Activated CD4-positive, CD25-positive, alpha-beta regulatory T cell treated with anti-CD3 and anti-CD28 coated beads, Interleukin-2, amount 50 U/mL, for 72 hours (primary cell): ENCODE measurements at places on chromosomes 12 and 14.

DNA sequence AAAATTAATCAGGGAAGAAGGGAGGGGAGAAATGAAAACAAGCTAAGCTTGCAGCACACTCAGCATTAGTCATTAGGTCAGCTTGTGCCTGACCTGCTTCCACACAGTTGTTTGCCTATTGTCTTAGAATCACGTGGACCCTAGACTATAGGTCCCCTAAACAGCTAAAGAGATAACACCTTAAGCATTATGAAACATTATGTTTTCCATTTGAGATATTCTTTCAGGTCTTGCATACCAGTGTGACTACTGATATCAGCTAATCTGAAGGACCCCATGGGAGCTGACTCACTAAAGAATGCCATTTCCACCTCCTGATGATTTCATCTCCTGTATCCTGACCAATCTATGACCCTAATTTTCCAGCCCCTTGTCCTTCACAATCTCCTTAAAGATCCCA lies 154.1 kb upstream of the FUT8 start:
- no peak for DNase-seq

DNA sequence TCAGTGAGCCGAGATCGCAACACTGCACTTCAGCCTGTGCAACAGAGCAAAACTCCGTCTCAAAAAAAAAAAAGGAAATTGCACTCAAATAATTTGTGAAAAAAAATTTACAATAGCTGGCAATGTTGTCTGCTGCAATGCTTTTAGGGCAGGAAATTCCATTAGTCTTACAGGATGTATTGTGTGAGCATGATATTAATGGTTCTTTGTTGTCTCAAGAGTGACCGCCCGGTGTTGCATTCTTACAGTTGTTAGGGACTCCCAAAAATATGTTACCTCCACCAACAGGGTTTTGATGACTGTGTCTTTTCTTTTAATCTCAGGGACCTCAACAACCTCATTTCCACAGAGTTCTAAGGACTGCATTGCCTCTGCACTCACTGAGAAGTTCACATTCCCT lies 44.8 kb downstream of the PZP start:
- no peak for DNase-seq

DNA sequence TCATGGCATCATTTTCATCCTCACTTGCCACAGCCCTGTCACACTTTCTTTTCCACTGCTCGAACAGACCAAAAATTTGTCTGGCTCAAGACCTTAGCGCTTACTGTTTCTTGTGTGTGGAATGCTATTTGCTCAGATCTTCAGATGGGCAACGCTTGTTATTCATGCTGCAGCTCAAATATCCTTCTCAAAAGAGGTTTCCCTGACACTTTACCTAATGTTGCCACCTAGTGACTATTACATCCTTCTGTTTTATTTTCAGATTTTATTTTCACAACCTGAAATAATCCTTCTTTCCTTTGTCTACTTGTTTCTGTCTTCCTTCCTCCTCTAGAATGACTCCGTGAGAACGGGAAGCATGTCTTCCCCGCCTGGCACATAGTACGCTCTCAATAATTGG lies 5.6 kb downstream of the FBXO33 start:
- DNase-seq = no peak

DNA sequence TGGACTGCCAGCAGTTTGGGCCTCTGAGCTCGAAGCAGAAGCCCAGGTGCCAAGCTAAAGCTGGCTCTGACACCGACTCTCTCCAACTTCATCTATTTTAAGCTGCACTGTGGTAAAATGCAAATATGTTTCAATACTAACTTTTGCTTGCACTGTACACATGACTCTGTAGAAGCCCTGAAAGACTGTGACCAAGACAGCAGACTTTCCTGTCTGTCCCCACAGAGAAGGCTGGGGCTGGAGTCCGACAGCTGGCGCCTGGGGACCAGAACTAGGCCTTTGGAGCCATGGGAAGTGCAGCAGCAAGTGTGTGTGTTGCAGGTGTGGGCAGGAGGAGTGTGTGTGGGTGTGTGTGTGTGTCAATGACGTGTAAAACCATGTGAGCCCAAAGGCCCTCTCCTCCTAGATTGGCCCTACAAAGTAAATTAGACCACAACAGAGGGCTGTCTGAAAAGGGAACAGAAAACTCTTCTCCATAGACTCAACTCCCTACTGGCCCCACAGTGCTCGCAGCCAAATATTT lies 16.4 kb upstream of the RAB35 start:
- no peak for DNase-seq

DNA sequence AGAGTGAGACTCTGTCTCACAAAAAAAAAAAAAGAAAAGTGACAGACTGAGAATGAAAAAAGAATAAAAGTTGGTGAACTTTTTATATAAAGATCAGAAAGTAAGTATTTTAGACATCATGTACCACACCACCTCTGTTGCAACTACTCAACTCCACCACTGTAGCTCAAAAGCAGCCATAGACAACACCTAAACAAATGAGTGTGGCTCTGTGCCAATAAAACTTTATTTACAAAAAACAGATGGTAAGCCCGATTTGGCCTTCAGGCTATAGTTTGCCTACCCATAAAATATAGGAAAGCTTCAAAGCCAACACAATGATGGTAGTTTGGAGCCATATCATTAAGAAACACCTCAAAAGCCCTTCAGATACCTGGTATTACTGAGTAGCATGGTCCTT lies 154.5 kb upstream of the FOXN3 start:
- no peak for DNase-seq

- no peak for DNase-seq
Measured at GRCh38 chr12:71152851-71153250, 4.9 kb downstream of the TSPAN8 start.

DNA sequence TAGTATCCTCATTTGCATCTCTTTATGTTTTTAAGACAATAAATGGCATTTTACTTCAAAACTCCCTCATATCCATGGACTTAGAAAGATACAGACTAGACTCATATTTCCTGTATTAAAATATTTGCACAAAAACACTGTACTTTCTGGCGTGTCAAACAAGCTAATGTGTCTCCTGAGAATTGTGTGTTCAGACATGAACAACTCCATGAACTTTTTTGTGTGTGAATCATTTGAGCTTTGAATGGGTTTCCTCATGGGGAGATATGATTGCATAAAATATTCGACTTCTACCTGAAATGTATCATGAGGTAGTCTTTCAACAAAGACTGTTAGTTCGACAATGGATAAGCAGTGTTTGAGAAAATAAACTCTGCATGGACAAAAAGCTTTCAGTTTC lies 58.8 kb downstream of the TMEM30B start:
- no peak for DNase-seq

- DNase-seq = no peak
Measured at GRCh38 chr14:91332986-91333649, 84.5 kb downstream of the CCDC88C start.

DNA sequence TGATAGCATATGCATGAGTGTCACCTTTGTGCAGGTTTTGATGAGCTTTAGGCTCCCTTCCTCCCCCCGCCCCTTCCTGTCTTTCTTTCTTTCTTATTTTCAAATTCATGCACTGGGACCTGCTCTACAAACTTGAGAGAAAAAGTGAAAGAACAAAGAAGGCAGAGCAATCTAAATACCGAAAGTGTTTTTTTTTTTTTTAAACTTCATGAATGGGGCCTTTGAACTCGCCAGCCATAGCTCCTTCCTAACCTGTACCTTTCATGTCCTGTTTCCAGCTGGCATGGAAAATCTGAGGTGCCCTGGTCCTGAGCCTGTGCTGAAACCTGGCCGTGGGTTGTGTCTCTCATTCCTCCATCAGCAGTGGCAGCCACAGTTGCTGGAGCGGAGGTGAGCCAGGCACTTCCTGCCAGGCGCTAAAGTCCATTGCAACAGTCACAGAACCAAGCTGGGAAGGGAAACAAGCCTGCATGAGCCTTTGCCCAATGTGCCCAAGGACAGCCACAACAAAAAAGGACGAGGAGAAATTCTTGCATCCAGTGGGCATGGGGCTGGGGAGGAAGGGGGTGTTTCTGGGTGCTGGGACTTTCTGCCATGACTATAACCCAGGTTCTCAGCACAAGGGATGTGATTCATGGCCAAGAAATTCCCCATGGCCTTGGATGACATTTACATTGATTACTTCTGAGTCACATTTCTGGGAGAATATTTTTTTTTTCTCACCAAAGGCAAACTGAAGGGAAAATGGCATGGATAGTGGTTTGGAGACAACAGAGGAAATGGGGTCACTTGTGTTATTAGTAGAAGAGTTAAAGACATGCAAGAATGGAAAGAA lies 102.7 kb downstream of the TMEM30B start:
- no peak for DNase-seq

DNA sequence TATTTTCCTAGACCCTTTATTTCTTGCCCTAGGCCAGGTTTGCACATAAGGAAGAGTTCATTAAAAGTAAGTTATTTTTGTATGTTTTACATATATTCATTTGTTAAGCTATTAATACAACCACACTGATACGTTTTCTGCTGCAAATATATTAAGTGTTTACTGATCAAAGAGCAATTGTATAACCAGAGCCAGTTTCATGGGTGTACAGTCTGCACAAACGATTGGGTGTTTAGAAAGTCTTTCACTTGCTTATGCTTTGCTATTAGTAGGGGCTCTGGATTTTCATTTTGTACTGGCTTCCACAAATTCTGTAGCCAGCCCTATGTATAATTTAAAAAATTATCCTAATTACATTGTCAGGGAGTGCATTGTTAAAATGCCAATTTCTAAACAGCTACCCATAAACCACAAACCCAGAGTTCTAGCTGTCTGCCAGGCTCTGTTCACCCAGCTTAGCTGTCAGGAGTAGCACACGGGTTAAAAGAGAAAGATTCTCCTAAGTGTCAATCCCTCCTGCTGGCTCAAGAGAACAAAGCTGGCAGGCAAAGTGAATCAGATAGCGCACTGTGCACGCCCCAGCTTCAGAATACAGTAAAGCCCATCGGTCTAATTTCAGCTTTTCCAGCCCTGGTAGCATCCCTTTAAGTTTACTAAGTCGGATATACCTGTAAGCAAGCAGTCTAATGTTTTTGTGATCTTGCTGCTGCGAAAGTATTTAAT lies 151.0 kb upstream of the LMO3 start:
- no peak for DNase-seq

DNA sequence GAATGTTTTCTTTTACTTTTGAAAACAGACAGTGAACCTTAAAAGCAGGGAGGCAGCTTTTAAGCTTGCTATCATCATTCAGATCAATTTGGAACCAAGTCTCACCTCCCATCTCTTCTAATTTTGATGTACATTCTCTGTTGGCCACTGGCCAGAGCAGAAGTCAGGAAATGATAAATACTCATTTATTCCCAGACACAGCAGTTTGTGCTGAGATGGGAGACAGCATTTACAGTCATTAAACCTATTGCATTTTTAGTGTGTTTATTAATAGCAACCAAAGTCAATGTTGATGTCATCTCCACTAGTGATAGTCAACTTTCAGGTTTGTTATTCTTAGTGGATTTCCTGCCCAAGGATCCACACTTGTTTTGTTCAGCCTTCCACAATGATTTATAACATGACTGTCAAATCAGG lies 320.0 kb upstream of the ATP2B1 start:
- DNase-seq = no peak

DNA sequence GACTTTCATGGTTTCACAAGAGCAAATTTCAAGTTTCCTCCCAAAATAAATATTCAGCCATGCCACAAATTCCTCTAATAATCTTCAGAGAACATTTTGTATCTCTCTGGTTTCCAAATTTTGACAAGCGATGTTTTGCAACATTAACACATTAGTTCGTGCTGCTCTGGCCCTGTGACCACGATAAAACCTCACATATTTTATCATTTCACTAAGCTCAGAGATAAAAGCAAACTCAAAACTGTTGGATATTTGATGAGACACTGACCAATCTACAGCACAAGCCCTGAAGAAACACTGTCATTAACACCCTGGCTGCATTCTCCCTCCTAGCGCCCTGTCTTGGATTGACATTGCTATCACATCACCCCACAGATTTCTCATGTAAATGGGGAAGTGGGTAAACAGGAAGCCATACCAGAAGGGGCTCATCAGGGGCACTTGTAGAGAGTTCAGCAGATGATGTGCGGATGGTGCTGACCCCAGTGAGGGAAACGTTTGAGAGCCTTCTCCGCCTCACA lies 264.3 kb downstream of the PRKD1 start:
- no peak for DNase-seq

- no peak for DNase-seq
Measured at GRCh38 chr14:67137744-67138371, 51.4 kb upstream of the GARIN2 start.
